Immature natural killer cell (primary cell): ENCODE measurements at places on chromosomes 7 and 10.

- DNase-seq = no peak
Observed at GRCh38 chr10:29304995-29305335, 16.1 kb downstream of the LYZL1 start.

DNA sequence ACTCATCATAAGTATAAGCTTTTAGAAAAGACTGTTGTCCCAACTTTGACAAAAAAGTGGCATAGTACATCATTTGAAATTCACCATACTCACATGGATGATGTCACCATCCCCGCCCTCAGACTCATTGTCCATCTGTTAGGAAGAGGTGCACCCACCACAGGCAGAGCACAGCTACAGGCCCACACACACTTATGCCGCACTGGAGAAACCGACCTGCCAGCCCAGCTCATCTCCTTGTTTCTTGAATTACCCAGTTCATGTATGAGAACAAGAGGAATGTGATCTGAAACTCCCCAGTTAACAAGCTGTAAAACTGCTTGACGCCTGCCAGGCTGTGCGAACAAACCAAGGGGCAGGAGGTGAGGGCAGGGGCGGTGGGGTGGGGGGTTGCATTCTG lies 312.0 kb downstream of the DPP6 start:
- DNase-seq = no peak

- DNase-seq = no peak
Observed at GRCh38 chr10:122127943-122128342, 139.0 kb downstream of the TACC2 start.

- no peak for DNase-seq
Observed at GRCh38 chr10:48242171-48242904, 32.2 kb downstream of the FRMPD2 start.

GRCh38 chr7:48959676-48960075 lies 35.3 kb downstream of the CDC14C start:
- DNase-seq = no peak

GRCh38 chr7:101202603-101202918 lies 1.7 kb upstream of the MOGAT3 start:
- no peak for DNase-seq

GRCh38 chr7:20030915-20031362 lies 186.2 kb downstream of the MACC1 start:
- no peak for DNase-seq

DNA sequence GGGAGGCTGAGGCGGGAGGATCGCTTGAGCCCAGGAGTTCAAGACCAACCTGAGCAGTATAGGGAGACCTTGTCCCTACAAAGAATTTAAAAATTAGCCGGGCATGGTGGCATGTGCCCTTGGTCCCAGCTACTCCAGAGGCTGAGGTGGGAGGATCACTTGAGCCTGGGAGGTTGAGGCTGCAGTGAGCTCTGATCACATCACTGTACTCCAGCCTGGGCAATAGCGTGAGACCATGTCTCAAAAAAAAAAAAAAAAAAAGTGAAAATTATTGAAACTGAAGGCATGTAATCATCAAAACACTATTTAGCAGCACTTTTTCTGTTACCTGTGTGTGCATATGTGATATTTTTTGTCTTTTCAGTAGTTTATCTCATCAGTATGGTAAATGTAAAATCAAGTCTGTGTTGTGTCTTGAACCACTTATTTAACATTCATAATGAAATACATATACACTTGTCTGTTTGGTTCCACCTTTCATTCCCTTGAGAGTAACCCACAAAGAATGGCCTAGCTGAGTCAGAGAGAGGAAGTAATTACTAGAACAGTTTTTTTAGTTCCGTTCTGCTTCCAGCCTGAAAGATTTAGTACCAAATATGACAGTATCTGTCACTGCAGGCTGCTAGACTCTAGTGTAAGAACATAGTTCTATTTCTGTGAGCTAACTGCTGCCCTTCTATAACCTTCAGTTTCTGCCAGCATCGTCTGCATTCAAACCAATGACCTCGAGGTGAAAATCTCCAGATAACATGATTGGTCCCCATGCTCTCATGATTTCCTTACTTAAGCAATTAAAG lies 68.6 kb downstream of the MMRN2 start:
- DNase-seq = no peak

DNA sequence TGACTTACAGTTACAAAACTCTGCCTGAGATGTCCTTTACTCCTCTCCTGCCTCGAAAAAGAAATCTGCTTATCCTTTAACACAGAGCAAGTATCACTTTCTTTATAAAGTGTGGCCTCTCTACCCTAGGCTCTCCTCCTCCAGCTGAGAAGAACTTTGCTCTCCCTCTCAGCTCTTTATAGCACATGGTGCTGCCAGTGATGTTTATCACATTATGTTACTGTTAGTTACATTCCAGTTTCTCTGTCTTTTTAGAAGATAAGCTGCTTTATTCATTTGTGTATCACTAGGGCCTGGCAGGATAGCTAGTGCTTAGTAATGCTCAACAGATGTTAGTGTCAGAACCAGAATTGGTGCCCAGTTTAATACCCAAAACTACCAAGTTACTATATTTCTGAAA lies 41.1 kb upstream of the TMEM229A start:
- no peak for DNase-seq

DNA sequence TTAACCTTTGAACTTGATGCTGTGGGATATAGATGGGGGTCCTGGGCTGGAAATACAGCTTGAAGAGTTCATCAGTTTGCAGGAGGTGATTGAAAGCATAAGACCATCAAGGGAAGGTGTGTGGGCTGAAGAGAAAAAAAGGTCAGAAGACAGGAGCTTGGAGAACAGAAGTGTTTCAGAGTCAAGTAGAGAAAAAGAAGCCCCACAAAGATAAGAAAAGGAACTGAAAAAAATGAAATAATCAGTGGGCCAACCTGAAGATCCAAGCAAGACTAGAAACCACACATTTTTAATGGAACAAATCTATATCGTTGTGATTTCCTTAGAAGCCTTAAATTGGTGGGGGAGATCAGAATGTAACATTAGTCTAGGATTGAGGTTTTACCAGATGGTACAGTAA lies 22.5 kb downstream of the ZEB1 start:
- DNase-seq = no peak

DNA sequence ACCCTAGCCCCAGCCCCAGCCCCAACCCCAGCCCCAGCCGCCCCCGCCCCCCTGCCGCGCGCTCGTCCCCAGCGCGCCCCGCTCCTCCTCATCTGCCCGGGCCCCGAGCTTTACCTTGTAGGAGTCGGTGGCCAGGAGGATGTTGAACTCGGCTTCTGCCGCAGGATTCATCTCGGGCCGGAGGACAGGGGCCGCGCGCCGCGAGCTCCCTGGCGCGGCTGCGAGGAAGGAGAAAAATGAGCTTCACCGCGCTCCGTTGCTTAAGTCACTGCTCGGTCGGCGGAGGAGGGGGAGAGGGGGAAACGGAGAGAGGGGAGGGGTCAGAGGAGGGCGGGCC lies at the start of gene NAMPT:
Gene NAMPT (minus strand): TSS at position 270 of the 337 bp plus-strand sequence. CDS start 99 bp downstream, at position 171.
- DNase-seq = no peak

GRCh38 chr7:86301301-86301700 lies 342.4 kb upstream of the GRM3 start:
- DNase-seq = no peak

- no peak for DNase-seq
Observed at GRCh38 chr10:50567384-50567783, 56.4 kb downstream of the SGMS1 start.

- no peak for DNase-seq
Observed at GRCh38 chr7:88314061-88314491, 7.4 kb upstream of the STEAP4 start.

DNA sequence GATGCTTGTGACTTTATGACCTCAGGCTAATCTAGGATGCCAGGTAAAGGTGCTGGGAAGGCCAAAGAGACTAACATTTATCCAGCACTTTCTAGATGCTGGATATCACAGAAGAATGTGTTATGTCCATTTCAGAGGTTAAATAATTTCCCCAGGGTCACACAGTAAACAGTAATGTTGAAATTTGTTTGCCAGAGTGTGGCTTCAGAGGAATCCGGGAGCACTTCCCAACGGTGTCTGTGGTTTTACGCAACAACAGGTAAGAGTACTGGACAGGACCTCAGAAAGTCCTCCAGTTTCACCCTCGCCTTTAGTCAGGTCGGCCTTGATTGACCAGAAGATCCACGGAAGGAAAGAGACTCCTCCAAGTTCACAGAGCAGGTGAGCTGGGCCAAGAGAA lies 1.7 kb downstream of the SHTN1 start:
- no peak for DNase-seq

DNA sequence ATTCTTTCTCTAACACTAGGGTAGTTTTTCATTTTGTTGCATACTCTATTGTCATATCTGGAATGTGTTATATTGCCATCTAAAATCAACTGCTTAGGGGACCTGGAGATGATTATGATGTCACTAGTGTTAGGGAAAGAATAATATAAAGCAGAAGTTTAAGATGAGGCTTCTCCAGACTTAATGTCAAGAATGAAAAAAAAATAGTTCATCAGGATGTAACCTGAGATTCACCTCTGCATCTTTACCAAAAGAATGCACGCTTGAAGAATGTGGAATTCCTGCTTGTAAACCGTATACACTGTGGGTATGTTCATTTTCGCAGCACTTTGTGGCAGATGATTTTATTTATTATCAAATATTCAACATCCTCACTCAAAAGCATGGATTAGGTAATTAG lies 184.6 kb downstream of the ST7 start:
- no peak for DNase-seq

GRCh38 chr10:60649485-60650377 lies 128.5 kb upstream of the CDK1 start:
- no peak for DNase-seq

GRCh38 chr10:72490951-72491350 lies 134.9 kb downstream of the MICU1 start:
- DNase-seq = no peak

- DNase-seq = no peak
Observed at GRCh38 chr7:140433396-140433795, 29.5 kb downstream of the RAB19 start.

DNA sequence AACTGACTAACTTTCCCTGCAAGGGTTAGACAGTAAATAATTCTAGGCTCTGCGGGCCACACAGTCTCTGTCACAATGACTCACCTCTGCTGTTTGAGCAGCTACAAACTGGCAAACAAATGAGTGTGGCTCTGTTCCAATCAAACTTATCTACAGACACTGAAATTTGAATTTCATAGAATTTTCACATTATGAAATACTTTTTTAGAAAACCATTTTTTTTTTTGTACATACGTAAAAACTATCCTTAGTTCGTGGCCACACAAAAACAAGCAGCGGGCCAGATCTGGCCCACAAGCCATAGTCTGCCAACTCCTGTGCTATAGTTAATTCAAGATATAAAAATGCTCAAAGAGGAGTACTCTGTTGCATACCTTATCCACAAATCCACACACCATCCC lies 32.6 kb downstream of the PIP4K2A start:
- DNase-seq = no peak

DNA sequence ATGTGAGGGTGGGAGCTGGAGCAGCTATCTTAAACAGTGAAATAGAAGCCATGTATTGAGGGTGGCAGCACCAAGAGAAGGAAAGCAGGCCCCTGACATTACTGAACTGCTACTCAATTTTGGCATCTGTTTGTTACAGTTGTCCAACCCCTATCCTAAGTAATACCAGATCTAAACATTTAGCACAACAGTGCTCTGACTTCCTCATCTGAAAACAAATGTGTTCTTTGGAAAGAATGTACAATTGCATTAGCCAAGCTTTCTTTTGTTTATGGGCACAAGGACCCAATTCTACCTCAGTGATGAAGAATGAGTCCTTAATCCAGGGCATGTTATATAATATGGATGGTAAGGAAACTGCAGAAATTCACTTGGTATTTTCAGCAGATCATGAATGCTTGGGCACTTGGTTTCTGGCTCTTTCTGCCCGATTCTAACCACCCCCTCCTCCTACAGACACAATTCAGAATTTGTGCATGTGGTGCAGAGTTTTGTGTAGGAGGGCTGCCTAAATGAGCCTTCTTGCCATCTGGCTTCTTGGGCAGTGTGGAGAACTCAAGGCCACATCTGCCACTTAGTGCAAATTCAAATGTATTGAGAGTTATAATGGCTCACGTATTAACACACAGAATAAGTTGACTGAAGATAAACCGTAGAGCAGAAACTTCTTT lies 36.9 kb upstream of the KMT2E start:
- no peak for DNase-seq

DNA sequence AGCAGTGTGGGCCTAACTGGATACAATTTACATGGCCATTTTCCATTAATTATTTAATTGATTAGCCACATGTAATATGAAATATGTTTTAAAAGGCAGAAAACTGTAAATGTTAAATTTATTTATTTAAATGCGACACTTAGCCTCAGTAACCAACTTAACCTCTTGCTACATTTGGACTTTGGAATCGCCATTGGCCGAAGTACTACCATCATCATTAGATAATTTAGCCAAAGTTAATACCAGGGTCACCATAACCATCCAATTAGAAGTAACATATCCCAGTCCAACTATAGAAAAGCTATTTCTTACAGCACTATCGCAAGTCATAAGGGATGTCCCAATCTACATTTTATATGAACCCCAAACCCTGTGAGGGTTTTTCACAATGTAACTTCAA lies 558.6 kb upstream of the IGFBP3 start:
- DNase-seq = no peak

DNA sequence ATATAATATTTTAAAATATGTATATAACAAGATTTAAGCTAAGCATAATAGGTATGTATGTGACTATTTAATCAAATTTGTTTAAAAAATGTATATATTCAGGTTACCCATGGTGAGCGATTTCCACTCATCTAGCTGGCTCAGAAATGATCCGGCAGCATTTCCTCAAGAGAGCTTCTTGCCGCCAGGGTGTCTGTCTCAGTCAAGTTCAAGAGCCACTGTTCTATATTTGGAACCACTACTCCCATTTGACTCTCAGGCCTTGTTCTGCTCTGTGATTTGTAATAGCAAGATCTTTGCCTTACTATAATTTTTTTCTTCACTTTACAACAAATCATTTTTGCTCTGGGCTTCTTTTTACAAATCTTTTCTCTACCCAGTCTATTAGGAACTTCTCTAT lies 48.7 kb upstream of the CNTNAP2 start:
- DNase-seq = no peak

DNA sequence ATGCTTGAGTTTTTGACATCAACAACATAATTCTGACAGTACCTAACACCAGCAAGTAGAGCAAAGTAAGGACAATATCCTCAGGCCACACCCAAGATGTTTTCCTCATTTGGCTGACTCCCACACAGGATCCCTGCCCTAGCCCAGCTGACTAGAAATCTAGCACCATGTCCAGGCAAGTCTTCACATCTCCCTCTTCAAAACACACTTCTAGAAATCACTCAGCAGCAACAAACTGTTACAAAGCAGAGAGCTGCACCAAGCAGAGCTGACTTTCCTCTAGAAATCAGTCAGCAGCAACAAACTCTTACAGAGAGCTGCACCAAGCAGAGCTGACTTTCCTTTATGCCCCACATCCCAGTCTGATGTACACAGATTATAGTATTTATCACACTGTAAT lies 7.7 kb downstream of the TMEM168 start:
- no peak for DNase-seq

- DNase-seq = no peak
Observed at GRCh38 chr10:62323751-62324150, 50.4 kb upstream of the ZNF365 start.

GRCh38 chr10:42960491-42960990 lies 116.3 kb upstream of the RET start:
- no peak for DNase-seq

- DNase-seq = no peak
Observed at GRCh38 chr10:101047961-101048892, 13.6 kb upstream of the KAZALD1 start.

GRCh38 chr10:127990846-127991542 lies 84.1 kb downstream of the PTPRE start:
- peak; percentile 55 for DNase-seq
